ENCODE measurements at places on chromosomes 13 and 19.

- DNase-seq = no peak
These were observed 3.7 kb upstream of the C2CD4C start for GRCh38 chr19:412356-413355.

DNA sequence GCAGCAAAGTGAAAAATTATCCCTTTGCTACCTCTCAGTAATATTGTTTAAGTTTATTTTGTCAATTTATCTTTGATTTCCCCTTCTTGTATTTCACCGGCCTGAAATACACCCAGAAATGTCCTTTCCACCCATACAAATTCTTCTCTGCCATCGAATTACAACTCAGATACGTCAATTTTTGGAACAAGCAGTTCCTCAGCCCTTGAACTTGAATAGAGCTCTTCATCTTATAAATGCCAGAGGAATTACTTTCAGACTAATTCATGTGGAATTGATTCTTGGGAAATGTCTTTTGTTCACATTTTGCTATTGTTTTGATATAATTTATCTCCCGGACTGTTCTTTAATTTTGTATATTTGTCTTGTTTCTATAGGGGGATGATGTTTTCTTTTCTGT is 1359.3 kb upstream of the MIR17HG start:
- no peak for DNase-seq

DNA sequence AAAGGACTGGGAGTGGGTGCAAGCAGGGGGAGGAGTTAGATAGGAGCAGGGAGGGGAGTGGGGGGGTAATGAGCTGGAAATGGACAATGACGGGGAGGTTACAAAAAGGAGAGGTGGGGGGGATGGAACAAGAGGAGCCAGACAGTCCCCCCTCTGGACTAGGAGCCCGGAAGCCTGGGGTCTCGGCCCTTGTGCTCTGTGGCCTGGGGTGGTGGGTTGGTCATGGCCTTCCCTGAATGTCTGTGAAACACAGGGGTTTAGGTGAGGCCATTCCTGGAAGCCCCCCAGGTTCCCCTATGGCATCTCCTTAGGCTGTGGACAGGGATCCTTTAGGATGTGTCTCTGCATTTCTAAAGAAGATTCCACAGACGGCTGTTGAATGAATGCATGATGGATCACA is 12.1 kb downstream of the KCNC3 start:
- no peak for DNase-seq

DNA sequence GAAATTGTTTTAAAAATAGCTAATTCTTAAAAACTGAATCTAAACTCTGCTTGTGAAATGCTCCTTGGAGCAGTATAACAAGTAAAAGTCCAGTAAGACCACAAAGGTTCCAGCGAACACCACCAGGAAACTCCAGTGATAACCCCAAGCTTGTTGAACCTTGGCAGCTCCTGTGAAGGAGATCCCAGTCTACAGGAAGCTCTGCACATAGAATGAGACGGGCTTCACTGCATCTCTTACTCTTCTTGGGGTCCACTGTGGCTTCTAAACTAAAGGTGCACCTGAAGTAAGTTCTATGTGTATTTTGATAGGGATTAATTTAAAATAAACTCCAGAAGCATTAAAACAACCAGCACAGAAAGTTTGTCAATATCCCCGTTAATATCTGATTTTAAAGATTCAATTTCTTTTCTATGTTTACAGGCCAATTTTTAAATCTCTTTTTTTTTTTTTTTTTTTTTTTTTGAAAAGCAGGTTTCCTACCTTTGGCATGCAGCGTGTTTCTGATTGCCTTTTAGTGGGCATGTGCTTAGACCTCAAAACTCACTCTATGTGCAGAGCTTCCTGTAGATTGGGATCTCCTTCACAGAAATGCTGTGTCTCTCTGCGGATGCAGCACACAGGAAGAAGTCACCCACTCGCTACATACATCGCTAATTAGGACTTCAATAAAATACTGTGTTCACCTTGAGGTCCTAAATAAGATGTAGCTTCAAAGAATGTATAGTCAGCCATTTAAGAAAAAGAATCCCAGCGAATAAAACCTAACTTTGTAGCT is 508.5 kb downstream of the KLF12 start:
- DNase-seq = no peak

- DNase-seq = no peak
These were observed 182.9 kb upstream of the RXFP2 start for GRCh38 chr13:31556376-31556775.

- DNase-seq = no peak
These were observed 4.1 kb downstream of the TNFSF13B start for GRCh38 chr13:108273429-108274118.

GRCh38 chr13:113759525-113760137 is 605 bp downstream of the TMEM255B start:
- DNase-seq = no peak

GRCh38 chr13:112744168-112745021 is 54.6 kb downstream of the ATP11A start:
- DNase-seq = no peak

GRCh38 chr19:55813906-55814305 is 17.9 kb downstream of the NLRP11 start:
- no peak for DNase-seq

DNA sequence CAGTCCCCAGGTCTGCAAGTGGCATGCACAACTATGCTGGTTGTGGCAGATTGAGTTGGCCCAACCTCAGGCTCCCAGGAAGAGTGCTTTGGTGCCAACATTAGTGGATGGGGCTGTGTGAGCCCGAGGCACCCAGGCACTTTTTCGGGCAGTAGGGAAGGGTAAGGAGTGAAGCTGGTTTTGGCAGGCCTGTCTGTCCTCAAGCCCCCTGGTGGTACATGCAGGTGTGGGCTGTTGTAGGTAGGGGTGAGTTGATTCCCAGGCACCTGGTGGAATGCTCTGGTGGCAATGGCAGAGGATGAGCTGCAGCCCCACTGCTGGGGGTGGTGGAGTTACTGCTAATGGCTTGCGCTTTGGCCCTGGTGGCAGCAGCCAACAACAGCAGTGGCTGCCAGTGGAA is 723.7 kb upstream of the SLITRK1 start:
- no peak for DNase-seq

GRCh38 chr19:28247243-28247642 is 965.7 kb downstream of the UQCRFS1 start:
- DNase-seq = no peak

DNA sequence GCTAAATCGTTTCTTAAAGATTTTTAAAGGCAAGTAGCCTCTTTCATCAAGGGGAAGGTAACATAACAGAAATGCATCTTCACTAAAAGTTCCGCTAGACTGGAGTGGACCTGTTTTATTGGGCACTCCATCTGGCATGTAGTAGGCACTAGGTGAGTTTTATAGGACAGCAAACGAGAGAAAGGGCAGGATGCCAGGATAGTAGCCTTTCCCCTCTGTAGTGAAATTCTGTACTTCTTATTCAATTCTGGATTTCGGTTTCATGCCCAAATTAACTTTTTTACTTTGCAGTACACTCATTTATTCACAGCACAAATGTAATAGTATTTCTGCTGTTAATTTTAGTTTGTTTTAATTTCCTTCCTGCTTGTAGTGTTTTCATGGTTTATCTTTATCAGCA is 45.2 kb downstream of the GPR180 start:
- DNase-seq = no peak

- DNase-seq = no peak
These were observed 2.6 kb downstream of the BBC3 start for GRCh38 chr19:47228168-47228936.

Measured in NCI-H187 treated with DMSO at 0.1 percent for 48 hours (cell line).